ENCODE measurements at places on chromosomes 7 and 10.

DNA sequence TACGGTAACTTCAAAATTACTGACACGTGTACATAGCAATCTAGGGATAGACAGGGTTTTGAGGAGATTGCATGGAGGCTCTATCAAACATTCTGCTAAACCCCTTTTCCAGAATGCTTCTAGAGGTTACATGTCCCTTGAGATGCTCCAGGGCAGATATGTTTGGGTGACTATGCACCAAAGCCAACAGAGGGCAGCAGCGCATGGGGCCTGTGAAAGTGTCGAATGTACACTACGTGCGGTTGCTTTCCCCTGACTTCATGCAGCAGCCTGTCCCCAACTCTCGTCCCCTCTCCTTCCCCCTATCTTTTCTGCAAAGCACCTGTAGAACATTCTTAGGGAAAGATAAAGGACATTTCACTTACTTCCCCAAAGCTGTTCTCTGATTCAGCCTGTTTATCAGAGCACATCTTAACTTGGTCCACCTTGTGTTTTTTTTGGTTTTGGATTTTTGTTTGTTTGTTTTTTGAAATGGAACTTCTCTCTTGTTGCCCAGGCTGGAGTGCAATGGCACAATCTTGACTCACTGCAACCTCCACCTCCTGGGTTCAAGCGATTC, 90.2 kb downstream of the UBE3C start:
- peak; percentile 63 for DNase-seq

DNA sequence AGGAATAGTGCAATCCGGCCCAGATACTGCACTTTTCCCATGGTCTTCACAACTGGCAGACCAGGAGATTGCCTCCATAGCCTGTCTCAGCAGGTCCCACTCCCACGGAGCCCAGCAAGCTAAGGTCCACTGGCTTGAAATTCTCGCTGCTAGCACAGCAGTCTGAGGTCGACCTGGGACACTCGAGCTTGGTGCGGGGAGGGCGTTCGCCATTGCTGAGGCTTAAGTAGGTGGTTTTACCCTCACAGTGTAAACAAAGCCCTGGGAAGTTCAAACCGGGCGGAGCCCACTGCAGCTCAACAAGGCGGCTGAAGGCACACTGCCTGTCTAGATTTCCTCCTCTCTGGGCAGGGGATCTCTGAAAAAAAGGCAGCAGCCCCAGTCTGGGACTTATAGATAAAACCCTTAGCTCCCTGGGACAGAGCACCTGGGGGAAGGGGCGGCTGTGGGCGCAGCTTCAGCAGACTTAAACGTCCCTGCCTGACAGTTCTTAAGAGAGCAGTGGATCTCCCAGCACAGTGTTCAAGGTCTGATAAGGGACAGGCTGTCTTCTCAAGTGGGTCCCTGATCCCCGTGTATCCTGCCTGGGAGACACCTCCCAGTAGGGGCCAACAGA, 293.5 kb upstream of the GALNT17 start:
- no peak for DNase-seq

DNA sequence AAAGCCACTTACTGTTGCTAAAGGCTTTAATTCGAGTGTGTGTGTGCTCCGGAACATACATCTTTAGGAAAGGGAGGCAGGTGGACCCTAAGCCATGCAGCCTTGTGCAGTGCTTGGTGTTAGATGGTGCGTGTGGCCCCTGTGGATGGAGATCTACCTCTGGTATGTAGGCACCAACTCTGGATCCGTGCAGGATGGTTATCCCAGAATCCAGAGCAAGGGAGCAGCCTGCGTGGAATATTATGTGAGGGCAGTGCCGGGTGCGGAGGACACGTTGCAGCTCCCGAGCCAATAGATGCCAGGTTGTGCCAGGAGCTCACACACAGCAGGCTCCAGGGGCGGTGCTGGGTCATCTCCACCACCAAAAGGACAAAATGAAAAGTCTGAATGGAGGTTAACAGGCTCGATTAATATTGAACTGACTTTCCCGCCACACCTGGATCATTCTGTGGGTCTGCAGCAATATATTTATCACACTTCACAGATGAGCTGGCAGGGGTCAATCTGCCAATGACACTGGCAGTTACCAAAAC, 143.0 kb upstream of the NPS start:
- no peak for DNase-seq

DNA sequence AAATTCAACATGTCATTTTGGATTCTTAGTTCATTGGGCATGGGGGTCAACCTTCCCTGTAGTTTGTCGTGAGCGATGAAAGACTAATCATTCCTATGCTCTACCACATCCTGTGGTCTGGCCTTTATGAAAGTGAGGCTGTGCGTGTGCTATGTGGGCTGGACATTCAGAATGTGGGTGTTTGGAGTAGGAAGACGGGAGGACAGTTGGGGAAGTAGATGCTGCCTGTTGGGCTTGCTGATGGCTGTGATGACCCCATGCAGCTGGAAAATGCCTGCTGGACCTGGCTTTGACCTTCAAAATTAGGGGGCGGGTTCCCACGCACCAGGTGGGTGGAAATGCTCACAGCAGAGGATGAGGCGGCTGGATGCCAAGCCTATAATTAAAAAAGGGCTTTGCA, 90.9 kb upstream of the MKI67 start:
- DNase-seq = no peak

DNA sequence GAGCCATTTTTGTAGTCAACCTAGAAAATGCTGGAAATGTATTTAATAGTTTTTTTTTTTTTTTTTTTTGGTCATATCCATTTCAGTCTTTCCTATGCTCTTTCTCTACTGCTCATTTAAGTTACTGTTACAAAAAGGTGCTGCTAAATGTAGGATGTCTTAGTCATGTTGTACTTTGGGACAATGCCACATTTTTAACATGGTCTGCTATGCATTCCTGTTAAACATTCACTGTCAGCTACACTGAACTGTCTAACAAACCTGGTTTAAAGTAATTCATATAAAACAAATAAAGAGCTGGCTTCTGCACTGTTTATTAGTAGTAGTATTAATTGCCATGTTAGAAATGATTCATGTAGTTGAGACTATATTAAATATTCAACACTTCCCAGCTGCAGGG, 108.6 kb downstream of the NSUN6 start:
- DNase-seq = no peak

DNA sequence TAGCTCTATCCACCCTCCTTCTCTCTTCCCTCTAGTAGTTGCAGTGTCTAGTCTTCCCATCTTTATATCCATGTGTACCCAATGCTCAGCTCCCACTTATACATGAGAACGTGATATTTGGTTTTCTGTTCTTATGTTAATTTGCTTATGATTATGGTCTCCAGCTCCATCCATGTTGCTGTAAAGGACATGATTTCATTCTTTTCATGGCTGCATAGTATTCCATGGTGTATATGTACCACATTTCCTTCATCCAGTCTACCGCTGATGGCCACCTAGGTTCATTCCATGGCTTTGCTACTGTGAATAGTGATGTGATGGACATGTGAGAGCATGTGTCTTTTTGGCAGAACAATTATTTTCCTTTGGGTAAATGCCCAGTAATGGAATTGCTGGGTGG, 6.5 kb downstream of the PRSS2 start:
- DNase-seq = no peak

DNA sequence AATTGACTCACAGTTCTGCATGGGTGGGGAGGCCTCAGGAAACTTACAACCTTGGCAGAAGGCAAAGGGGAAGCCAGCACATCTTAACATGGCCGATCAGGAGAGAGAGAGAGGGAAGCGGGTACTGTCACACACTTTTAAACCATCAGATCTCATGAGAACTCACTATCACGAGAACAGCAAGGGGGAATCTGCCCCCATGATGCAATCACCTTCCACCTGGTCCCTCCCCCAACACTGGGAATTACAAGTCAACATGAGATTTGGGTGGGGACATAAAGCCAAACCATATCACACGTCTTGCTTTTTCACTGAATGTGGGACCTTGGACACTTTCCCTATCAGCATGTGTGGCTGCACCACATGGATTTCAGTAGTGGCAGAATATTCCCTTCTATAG, 9.0 kb upstream of the AKR1E2 start:
- no peak for DNase-seq

- DNase-seq = no peak
Observed at GRCh38 chr7:38051311-38051710, 126.7 kb upstream of the STARD3NL start.

DNA sequence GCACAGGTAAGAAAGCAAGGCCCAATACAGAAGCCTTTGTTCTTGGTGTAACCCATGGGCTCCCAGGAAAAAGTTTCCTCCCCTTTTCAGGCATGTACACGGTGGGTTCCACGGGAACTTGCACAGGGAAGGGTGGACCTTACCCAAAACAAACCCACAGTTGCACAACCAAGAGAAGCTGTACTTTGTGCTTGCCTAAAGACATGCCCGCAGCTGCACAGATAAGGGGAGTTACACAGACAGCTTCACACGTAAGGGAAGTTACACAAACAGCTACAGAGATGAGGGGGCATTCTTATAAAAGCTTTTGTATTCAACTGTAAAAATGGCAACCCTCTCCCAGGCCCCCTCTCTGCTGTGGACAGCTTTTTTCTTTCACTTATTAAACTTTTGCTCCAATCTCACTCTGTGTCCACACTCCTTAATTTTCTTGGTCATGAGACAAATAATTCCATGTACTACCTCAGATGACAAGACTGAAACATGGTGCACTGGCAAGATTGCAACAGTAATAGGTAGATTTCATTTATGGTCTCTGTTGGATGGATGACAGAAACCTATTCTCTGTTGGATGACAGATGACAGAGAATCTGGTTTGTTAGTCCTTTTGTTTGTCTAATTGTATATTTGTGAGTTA, 72.9 kb downstream of the ATE1 start:
- no peak for DNase-seq

- no peak for DNase-seq
Observed at GRCh38 chr7:84231157-84231556, 36.6 kb upstream of the SEMA3A start.

DNA sequence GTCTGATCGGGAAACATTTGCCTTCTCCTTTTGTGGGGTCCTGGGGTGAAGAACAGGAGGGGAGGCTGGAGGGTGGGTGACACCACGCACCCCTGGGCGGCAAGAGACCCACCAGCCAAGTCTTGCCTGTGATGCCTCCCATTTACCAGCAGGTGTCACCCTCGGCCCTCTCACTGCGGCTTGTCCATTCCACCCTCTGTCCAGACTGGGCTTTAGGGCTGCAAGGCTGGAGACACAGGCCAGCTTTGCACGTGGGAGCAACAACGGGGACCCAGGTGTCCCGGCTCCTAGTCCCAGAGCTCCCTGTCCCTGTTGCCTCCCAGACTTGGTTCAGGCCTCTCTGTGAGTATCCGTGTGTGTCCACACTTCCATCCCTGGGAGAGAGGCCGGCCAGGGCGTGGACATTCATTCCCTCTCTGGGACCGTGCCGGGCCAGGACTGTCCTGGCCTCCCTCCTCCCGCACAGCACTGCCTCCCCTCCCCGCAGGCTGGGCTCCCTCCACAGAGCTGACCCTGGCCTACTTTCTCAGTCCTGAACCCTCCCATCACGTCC, 36.2 kb upstream of the GTF2IRD1 start:
- peak; percentile 80 for DNase-seq

- no peak for DNase-seq
Observed at GRCh38 chr7:157464111-157464970, 127.5 kb downstream of the DNAJB6 start.

DNA sequence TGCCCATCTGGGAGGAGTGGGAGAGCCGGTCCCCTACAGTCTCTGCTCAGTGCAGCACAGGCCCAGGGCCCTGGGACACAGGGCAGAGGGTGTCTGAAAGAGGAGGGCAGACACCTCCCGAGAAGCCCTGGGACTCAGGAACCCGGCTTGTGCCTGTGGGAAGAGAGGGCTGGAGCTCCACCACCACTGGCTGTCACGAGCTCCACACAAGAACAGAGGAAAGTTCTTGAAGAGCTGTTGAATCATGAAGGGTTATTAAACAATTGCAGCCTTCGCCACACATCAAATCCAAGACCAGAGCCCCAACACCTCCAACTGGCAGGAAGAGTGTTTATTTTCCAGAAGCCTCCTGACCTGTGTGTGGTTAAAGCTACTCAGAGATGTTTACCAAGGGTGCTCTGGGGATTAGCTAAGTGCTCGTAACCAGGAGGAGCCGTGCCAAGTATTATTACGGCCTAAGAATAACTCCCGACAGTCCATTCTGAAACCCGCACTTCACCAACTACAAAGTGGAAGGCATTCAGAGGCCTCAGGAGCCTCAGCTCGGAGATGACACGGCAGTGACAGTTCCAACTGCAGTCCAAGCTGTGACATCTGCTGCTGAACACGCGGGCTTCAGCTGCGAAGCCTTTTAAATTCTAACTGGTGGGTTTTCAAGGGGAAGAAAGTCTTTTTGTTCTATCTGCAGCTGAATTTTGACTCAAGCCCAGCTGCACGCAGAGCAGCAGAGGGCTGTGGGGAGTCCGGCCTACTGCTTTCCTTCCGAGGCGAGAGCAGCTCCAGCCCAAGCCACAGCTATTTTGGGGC, 75.1 kb downstream of the MAD1L1 start:
- no peak for DNase-seq

DNA sequence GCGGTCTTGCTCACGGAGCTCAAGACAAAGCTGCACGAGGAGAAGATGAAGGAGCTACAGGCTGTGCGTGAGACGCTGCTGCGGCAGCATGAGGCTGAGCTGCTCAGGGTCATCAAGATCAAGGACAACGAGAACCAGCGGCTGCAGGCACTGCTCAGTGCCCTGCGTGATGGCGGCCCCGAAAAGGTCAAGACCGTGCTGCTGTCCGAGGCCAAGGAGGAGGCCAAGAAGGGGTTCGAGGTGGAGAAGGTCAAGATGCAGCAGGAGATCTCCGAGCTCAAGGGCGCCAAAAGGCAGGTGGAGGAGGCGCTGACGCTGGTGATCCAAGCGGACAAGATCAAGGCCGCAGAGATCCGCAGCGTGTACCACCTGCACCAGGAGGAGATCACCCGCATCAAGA, 51.4 kb downstream of the JAKMIP3 start:
- no peak for DNase-seq

GRCh38 chr10:31706464-31707092, 222.1 kb downstream of the ARHGAP12 start:
- DNase-seq = peak; percentile 28

- DNase-seq = no peak
Observed at GRCh38 chr10:76278811-76279460, 847.5 kb downstream of the LRMDA start.

DNA sequence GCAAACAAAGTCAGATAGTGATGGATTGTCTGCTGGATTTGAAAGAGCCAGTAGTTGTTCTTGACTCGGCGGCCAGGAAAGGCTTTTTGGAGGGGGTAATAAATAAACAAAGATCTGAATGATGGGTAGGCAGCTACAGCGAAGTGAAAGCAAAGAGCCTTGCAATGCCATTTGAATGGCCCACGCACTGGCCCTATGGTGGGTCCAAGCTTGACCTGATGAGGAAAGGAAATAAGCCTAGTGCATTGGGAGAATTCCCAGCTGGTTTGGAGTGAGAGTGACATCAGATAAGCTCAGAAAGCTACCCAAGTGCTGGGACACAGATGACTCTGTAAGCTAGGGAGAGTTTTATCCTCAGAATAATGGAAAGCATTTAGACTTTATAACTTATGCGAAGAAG, 365.2 kb downstream of the PLXDC2 start:
- no peak for DNase-seq

DNA sequence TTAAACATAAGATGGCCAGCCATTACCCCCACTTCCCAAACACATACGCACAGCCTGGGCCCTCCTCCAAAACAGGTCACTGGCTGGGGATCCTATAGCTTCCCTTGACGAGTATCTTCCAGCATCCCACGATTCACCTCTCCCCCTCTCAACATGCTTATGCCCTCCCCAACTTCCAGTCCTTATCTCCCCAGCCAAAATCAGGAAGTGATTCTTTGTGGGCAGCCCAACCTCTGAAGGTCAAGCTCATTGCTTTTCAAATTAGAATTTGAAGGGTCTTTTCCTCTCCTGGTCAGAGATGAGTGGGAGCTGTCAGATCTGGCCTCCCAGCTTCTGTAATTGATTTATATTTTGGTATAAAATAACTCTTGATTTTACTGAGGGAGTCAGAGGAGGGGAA, 133.6 kb downstream of the ATXN7L1 start:
- no peak for DNase-seq

GRCh38 chr7:113794573-113794972, 124.2 kb downstream of the PPP1R3A start:
- DNase-seq = no peak
